Activated naive CD4-positive, alpha-beta T cell treated with Interleukin-2 at 50 U/mL for 16 hours (primary cell): ENCODE measurements at places on chromosomes 11 and 22.

- no peak for DNase-seq
Measured at GRCh38 chr11:12687740-12688139, 13.5 kb downstream of the TEAD1 start.

- DNase-seq: no peak
Measured at GRCh38 chr11:98771791-98772190, 249.0 kb upstream of the CNTN5 start.

DNA sequence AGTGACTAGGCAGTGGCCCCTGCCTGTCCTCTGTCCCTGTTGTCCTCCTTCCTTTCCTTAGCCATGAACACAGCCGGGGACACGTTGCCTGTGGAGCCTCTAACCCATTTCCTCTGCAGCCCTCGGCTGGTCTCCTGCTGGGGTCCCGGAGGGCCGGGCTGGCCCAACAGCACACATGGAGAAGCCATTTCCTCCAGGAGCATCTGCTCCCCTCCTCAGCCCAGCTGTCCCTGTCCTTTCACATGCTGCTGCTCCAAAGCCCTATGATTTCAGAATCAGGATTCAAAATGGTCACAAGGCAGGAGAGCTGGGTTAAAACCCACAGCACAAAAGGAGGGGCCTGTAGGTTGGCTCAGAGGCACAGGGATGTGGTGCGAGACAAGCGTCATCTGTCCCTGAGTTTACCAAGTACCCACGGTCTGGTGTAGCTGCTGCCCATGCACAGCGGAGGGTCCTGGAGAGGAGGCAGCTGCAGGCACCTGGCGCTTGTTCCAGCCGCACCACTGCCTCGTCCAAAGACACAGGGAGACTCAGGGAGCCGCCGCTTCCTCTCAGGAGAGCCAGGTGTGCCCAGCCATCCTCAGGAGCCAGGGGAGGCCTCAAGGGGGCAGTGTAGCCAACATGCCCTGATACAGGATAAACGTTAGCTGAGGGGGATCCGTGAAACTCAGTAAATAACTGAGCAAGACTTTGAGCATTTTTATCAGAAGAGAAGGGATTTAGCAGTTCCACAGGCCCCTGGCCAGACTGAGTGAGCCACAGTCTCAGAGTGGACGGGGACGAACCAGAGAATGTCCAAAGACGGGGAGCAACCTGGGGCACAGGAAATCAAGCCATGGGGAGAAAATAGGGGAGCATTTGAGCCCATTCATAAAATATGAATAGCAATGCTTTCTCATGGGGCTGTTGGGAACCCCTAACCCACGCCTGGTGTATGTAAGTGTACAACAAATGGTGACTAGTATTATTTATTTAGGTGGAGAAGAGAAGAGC is 3.9 kb upstream of the VSIG10L2 start:
- peak; percentile 45 for DNase-seq

- no peak for DNase-seq
Measured at GRCh38 chr11:32433101-32433913, 2.0 kb downstream of the WT1 start.

GRCh38 chr22:39318507-39319283 is 728 bp downstream of the RPL3 start:
- no peak for DNase-seq

- DNase-seq: no peak
Measured at GRCh38 chr11:11025087-11025486, 167.2 kb upstream of the ZBED5 start.

DNA sequence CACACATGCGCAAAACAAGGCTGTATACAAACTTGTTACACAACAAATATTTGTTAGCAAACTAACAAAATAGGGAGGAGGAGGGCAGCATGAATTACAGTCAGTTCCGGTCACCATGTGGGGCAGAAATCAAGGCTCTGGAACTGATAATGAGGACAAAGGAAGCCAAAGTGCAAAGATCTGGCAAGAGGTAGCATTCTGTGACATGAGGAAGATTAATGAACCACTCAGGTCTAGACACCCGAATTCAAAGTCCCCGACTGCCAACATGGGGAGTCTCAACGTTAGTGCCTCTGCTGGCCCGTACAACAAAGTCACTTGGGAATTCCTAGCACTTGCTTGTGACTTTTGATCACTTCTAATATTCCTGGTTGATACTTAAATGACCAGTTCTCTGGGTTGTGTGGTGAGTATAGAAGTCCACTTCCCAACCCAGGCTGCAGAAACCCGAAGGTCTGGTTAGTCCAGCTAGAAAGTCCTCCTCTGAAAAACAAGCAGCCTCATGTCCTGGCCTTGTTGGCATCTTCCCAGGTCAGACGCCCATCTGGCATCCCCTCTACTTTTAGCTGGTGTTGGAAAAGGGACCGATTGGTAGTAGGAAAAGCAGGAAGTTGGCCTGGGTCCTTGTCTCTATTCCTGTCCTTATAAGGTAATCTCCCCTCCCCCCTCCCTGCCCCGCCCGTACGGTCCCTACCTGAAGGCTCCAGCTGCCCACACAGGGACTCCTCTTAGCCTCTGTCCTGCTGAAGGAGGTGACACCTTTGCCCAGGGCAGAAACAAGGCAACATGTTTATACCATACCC is 1.6 kb downstream of the SUN2 start:
- DNase-seq: peak; percentile 20

DNA sequence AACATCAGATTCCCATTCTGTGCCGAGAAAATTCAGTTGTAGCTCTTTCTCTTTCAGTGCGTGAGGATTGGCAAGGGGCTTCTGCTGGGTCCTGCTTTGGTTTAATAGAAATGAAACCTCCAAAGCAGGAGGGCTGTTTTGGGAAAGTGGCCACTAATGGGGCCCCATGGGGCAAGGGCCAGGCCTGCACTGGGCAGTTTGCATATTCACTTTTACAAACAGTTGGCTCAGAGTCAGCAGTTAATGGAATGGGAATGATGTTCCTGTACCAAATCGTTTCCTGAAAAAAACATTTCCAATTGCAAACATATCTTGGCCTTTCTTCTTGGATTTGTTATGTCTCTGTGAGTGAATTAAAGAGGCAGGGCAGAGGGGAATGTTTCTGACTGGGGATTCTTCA is 92.1 kb downstream of the PARVA start:
- DNase-seq: no peak

- DNase-seq: no peak
Measured at GRCh38 chr11:39174965-39175364, 2284.5 kb downstream of the LRRC4C start.

- DNase-seq: no peak
Measured at GRCh38 chr22:47318041-47318737, 555.7 kb downstream of the TBC1D22A start.

GRCh38 chr11:69808667-69809086 is 10.5 kb downstream of the FGF3 start:
- no peak for DNase-seq

DNA sequence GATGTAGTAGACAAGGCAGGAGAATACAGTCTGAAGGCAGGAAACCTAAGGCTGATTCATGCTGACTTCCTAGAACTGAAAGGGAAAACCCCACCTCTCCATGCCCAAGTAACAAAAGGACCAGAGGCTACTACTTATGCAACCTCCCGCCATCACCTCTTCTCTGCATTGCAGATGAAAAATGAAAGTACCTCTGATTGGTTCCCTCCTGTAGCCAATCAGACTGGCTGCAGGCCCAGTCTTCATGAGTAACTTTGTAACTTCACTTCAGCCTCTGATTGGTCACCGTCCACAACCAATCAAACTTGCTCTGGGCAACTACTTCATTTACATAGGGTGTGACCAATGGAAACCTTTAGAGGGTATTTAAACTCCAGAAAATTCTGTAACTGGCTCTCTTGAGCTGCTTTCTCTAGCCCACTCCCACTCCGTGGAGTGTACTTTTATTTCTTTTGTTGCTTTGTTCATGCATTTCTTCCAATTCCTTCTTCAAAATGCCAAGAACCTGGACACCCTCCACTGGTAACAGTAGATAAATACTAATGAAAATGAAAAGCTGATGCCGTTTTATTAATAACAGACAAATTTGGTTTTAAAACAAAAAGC is 5.2 kb upstream of the MAP6 start:
- peak; percentile 24 for DNase-seq

GRCh38 chr22:36419912-36420882 is 32.4 kb upstream of the MYH9 start:
- no peak for DNase-seq

GRCh38 chr11:9028581-9028980 is 24.8 kb upstream of the NRIP3 start:
- no peak for DNase-seq

GRCh38 chr11:80519596-80520506 is 1079.0 kb upstream of the TENM4 start:
- DNase-seq: no peak

- no peak for DNase-seq
Measured at GRCh38 chr22:36564422-36565158, 35.6 kb upstream of the EIF3D start.

GRCh38 chr22:50201191-50202129 is 649 bp downstream of the SELENOO start:
- peak; percentile 21 for DNase-seq

- peak; percentile 50 for DNase-seq
Measured at GRCh38 chr11:14969901-14970323, 2.2 kb downstream of the CALCA start.

- DNase-seq: no peak
Measured at GRCh38 chr11:32427935-32428664, 7.2 kb downstream of the WT1 start.

- DNase-seq: no peak
Measured at GRCh38 chr11:85787809-85788760, 22.9 kb downstream of the SYTL2 start.

DNA sequence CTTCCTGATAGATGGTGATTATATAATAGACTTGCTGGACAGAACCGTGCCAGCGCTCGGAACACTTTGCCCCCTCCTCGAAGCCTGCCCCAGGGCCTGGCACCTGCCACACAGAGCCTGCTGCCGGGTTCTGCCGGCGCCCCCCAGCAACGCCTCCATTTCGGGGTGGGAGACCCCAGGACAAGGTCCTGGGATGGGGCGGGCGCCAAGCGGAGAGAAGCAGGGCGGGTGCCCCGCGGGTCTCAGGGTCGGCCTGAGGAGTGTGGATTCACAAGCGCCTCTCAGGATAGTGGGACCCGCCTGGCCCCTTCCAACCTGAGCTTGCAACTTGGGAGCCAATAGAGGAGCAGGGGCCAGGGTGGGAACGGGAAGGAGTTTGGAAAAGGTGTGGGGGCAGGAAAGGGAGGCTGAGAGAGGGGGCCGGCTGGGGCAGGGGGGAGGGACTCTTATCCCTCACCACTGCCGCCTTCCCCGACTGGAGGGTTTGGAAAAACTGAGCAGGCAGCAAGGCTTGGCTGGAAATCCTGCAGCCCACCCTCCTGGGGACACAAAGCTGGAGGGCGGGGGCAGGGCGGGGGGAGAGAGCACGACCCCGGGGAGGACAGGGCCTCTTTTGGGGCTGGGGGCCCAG is 3.3 kb upstream of the BCL9L start:
- DNase-seq: peak; percentile 59

DNA sequence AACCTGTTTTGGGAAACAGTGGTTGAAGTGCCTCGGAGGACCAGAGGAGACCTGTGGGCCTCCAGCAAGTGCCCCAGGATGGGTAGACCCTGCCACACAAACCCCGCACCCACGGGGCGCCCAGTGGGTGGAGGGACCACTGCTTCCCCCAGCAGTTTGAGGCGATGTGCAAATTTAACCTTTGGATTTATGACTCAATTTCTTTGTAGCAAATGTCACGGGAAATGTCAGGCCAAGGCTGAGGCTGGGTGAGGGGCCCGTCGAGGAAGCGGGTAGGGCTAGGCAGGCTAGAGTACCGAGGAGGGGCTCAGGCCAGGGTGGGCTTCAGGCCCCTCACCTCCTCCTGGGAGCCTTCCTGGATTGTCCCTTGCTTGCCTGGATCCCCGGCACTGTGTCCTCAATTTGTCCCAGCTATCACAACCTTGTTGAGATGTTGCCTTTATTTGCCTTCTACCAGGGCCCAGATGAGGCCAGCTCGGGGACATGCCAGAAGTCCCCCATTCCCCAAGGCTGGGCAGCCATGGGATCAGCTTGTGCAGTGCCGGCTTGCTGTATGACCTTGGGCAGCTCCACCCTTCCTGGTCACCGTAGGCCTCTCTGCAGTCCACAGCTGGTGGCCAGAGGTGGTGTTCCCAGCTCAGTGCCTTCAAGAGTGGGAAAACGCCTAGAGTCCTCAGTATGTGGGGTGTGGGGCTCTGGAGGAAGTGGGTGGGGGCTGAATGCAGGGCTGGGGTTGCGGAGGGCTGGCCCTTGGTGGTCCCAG is 39.5 kb upstream of the PRODH start:
- no peak for DNase-seq

DNA sequence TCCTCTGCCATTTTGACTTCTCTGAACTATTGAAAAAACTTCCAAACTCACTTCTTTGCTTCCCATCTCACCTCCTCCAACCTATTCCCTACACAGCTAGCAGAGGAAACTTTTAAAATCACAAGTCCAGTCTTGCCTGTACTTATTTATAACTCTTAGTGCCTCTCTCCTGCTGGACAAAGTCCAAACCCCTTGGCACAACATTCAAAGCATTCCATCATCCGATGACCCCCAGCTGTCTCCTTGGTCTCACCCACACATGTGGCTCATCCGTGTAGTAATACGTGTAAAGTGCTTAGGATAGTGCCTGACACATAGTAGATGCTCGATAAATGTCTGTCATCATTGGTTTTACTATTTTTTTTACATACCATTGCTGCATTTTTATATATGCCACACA is 101.4 kb downstream of the PARVA start:
- no peak for DNase-seq

DNA sequence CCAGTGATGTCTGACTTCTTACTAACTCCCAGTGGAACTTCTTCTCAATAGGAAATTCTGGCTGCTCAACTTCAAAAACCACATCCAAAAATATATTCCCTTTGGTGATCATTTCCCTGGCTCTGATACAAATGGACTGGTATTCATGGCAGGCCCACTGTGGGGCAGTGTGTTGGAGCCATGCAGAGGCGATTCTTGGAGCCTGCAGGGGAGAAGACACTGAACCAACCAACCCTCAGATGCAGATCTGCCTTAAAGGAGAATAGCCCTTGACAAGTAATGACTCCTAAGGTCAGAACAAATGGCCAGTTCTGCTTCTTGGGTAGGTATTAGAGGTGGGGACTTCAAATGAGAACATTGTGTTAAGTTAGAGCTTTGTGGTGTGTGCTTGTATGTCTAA is 12.2 kb downstream of the OR4D9 start:
- no peak for DNase-seq

DNA sequence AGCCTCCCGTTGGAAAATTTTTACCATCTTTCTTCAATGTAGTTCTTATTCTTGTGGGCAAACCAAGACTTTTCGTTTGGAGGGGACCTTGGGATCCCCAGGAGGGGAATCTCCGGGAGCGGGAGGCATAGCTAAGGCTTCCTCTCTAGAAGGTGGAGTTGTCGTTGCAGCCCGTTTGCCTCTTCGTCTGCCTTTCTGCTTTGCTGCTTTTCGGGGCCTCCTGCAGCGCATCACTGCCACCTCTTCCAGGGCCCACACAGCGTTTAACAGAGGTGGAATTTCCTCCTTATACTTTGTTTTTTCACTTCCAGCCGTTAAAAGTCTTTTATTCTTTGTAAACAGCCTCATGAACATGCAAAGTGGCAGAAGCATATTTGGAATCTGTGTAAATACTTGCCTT is 3.5 kb upstream of the IFITM3 start:
- DNase-seq: no peak
